Lung microvascular endothelial cell (primary cell): ENCODE measurements at places on chromosomes 11 and 22.
A peak's percentile ranks its signal among the peaks of the same experiment; 100 is the strongest.

DNA sequence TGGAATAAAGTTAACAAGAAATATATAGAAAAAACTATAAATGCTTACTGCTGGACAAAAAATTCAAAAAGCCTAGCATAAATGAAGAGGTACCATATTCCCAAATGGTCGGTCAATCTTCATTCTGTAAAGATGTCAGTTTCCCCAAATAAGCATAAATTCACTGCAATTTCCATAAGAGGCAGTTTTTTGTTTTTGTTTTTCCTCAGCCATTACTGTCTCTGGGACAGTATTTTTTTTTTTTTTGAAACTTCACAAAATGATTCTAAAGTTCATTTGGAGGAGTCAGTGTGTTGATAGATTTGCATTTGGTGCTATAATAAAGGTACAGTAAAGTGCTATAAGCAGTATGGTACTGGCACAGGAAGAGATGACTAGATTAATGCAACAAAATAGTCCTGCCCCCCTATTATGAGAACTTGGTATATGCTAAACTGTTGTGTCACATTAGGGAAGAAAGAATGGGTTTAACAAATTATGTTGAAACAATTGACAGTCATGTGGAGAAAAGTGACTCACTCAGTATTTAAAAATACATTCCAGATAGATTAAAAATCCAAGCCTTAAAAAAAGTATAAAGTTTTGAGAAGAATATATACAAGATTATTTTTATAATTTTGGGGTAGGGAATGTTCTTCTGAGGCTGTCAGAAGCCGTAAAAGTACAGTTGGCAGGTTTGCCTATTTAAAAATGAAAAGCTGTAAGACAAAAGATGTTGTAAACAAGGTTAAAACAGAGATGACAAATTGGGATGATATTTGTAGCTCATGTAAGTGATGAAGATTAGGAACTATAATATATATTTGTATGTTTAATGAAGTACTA lies 2.6 kb upstream of the FTH1 start:
- DNase-seq: peak; percentile 86

- no peak for DNase-seq
Measured at GRCh38 chr11:129636926-129637325, 178.7 kb upstream of the TMEM45B start.

DNA sequence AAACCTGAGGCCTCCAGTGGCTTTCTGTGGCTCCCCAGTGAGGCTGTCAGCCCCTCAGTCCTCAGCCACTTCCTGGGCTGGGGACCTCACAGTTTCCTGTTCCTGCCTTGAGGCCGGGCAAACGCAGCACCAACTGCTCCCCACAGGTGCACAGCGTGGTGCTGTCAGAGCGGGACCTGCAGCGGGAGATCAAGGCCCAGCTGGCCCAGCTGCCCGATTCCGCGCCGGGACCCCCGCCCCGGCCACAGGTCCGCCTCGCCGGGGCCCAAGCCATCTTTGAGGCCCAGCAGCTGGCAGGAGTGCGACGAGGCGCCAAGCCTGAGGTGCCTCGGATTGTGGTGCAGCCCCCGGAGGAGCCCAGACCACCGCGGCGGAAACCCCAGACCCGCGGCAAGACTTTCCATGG lies 5.4 kb downstream of the TBC1D10C start:
- no peak for DNase-seq

GRCh38 chr11:93189462-93189861 lies 8.3 kb downstream of the SLC36A4 start:
- no peak for DNase-seq

DNA sequence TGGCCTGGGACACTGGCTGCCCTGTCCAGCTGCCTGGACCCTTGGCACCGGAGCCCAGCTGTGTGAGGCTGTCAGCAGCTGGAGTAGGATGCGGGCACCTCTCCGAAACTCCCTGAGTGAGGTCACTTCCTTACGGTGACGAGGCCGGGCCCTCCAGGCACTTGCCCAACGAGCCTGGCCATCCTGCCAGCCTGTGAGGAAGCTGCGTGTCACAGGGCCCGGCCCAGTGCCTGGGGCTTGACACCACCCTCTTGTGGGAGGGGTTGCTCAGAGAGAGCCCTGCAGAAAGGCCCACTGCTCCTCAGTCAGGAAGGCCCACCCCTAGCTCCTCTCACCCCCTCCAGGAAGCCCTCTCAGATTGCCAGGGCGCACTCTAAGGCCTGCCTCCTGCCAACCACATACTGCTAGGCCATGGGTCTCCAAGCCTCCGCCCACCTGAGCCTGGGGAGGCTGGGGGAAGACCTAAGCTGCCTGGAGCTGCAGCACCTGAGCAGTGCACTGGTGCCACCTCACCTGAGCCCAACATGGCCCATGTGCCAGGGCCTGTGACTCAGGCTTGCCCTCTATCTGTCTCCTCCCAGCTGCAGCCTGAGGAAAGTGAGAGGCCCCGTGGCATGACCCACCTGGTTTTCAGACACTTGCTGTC lies 4.3 kb upstream of the PHLDA2 start:
- DNase-seq: peak; percentile 34

DNA sequence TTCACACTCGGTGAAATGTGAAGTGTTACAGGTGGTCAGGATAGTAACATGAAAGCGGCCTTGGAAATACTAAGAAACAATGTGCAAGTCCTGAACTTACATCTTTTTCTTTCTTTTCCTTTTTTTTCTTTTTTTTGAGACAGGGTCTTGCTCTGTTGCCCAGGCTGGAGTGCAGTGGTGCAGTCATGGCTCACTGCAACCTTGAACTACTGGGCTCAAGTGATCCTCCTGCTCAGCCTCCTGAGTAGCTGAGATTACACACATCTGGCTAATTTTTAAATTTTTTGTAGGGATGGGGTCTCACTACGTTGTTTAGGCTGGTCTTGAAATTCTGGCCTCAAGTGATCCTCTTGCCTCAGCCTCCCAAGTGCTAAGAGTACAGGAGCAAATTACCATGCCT lies 252.6 kb downstream of the SWAP70 start:
- DNase-seq: no peak

- DNase-seq: no peak
Measured at GRCh38 chr11:66326261-66327111, 9.6 kb upstream of the CD248 start.

GRCh38 chr11:11009179-11009578 lies 151.3 kb upstream of the ZBED5 start:
- DNase-seq: no peak

DNA sequence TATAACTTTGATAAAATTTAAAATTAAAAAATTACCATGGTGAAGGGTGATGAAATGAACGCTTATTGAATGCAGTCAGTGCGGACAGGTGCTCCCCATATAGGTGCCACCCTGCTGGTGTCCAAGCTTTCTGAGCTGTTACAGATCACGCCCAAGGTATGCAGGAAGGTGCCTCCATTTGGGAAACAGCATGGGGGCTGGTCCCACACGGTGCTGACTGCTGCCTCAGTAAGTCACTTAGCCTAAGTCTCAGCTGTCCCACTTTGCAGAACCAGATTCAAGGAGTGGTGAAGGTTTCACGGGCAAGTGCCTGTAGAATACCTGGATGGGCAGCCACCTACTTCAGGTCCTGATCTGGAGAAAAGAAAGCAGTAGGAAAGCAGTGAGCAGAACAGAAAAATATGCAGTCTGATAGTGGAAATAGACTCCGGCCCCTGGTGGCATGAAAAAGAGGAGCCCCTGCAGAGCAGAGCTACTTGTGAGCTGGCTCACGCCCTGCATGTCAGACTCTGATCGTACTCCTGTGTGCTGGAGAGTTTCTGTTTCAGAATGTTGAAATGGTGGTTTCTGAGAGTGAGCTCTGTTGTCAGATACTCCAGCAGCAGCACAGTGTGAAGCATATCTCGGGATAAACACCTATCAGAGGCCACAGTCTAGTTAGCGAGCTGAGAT lies 33.2 kb downstream of the ADORA2A start:
- no peak for DNase-seq

GRCh38 chr11:232783-233565 lies 3.2 kb downstream of the SIRT3 start:
- DNase-seq: no peak

DNA sequence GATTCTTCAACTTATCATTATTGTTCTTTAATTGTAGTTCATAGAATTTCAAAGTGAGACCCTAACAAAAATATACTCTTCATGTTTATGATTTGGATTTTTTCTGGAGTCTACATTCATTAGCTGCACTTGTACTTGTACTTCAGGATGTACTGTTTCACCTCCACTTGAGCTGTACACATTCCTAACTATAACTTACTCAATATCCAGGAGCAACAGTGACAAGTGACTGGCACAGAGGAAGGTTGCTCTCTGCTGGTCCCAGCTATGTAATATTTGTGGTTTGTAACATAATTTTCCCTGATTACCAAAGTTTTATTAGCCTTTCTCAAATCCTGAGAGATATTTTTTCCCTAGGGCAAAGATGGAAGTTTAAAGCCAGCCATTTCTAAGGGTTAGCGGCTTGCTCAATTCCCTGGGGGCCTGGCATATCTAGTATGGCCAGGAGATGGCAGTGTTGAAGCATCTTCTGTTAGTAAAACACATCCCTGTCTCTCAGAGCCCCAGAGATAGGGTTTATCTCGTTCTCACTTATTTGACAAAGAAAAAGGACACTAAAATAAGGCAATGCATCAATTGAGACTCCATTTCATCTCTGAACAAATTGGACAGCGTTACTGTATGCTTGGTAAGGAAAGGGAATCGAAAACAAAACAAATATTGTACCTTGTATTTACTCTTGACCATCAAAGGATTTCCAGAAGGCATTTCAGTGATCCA lies 14.2 kb downstream of the OR52A5 start:
- DNase-seq: peak; percentile 74

DNA sequence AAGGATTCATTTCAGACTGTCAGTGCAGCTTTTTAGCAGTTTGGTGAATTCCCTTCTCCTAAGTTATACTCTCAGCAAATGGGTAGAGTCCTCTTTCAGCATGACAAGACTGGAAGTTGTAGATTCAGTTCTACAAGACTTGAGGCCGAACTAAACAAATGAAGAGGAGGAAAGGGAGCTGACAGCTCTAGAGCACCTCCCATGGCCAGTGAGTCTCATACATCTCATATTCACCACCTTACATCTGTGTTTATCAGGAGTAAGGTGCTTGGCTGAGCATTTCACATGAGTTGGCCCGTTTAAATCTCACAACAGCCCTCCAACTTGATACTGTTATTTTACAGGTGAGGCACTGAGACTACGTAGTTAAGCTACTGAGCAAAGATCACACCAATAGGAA lies 30.4 kb downstream of the SEZ6L start:
- no peak for DNase-seq

GRCh38 chr11:96026310-96026709 lies 102.4 kb upstream of the MTMR2 start:
- no peak for DNase-seq

GRCh38 chr22:35651085-35651484 lies 2.8 kb downstream of the APOL6 start:
- no peak for DNase-seq

DNA sequence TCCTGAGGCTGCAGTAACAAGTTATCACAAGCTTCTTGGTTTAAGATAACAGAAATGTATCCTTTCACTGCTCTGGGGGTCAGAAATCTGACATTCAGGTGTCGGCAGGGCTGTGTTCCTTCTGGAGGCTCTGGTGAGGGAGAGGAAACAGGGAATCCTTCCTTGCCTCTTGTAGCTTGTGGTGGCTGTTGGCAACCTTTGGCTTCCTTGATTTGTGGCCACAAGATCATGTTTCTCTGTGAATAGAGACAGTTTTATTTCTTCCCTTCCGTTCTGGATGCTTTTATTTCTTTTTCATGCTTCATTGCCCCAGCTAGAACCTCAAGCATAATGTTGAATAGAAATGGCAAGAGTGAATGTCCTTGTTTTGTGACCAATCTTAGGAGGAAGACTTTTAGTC lies 44.0 kb downstream of the MPPED1 start:
- no peak for DNase-seq

- peak; percentile 93 for DNase-seq
Measured at GRCh38 chr22:19524170-19525115, at the start of gene CLDN5. Gene CLDN5 (minus strand): TSS chr22:19524410. CDS start chr22:19524255, 155 bp downstream.

- peak; percentile 83 for DNase-seq
Measured at GRCh38 chr22:19629720-19630419, 84.4 kb upstream of the SEPTIN5 start.

- DNase-seq: no peak
Measured at GRCh38 chr11:74902342-74902741, 46.5 kb downstream of the XRRA1 start.

DNA sequence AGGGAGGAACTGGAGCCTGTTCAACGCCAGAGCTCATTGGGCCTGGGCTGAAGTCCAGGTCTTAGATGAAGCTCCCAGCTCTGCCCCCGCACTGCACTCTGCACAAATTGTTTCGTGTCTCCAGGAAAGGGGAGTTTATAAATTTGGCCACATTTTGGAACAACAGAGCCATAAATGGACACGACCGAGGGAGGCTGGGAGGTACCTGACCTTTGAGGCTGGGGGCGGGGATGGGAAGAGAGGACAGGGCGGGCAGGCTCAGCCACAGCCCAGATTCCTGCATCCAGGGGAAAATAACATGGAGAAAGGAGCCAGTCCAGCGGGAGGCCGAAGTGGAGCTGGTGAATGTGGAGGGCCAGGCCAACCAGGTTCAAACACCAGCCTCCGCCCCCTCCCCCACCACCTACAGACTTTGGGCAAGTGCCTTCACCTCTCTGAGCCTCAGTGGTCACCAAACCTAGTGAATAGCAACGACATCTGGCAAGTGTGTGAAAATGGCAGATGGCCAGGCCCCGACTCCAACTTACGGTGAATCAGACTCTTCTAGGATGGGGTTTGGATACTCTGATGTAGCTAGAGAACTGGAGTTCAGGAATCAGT lies 36.8 kb upstream of the SMTN start:
- peak; percentile 96 for DNase-seq

GRCh38 chr11:88102598-88102934 lies 72.7 kb downstream of the RAB38 start:
- no peak for DNase-seq

DNA sequence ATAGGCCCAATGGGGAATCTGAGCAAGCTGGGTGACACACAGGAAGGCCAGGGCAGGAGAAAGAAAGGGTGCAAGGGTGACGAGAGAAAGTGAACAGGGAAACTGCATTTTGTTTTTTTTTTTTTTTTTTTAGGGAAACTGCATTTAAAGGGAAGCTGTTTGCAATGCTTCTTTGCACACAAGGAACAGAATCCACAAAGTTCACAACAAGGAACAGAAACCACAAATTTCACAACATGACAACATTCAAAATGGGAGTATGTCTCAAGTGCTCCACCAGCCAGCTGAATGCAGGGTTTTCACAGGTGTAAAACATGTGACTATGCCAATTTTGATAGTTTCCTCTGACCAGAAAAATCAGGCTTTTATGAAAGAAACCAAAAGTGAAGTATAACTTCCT lies 6.8 kb upstream of the PLAAT3 start:
- no peak for DNase-seq

DNA sequence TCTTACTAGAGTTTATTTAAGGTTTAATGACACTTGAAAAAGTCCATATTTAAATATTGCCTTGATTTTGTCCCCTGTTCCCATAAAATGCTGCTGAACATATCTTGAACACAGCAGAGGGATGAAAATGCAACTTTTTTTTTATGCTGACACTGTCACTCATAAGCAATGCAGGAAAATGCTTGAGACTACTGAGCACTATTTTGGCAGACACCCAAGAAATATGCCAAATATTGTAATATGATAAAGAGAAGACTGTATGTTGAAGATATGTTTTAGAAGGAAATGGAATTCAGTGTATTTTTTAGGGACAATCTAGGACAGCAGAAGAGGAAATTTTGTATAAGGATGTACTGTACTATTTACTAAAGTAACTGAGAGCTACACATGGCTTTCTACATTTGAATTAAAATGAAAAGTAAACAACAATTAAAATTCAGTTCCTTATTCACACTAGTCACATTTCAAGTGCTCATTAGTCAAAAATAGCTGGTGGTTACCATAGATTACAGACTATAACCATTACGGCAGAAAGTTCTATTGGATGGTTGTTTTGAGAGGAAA lies 58.6 kb downstream of the LRRC4C start:
- no peak for DNase-seq

GRCh38 chr22:26885441-26886261 lies 228.3 kb downstream of the MIAT start:
- no peak for DNase-seq
